ENCODE measurements at places on chromosomes 7 and 10.

GRCh38 chr10:68655620-68656126, 65.4 kb upstream of the CCAR1 start:
- no peak for DNase-seq

GRCh38 chr7:79376299-79377025, 77.0 kb downstream of the MAGI2 start:
- DNase-seq, result no peak

- DNase-seq, result no peak
Measured at GRCh38 chr7:1714583-1715330, 44.7 kb downstream of the ELFN1 start.

DNA sequence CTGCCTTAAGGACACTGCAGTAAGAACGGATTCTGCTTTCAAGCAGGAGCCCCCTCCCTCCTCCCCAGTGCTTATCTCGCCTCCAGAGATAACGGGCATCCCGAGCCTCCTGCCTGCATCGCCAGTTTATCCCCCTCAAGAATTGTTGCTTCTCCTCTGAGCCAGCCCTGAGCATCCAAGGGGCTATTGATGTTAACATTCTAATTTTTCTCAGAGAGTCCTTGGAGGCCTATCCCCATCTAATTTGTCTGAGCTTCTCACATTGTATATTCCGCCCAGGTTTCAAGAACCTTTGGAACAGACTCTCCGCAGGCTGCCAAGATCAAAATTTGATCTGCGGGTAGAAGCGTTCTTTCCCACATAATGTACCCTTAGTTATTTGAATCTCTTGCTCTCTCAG, 180.0 kb downstream of the GFRA1 start:
- DNase-seq, result no peak

DNA sequence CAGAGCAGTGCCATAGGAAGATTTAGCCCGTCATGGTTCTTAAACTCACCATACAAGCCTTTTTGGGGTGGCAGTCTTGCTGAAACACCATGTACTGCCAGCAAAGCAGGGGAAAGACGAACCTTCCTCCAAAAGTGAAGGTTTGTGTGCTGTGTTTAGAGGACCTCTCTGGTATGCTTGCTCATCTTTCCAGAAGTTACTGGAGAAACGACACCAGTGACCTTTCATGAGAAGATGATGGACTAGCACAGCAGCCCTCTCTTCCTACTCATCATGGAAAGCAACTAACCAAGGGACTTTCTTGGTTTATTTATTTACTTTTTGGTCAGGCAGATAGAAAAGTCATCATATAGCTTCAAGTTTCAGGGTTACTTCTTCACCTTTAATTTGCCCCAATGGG, 247.4 kb downstream of the PTEN start:
- no peak for DNase-seq

DNA sequence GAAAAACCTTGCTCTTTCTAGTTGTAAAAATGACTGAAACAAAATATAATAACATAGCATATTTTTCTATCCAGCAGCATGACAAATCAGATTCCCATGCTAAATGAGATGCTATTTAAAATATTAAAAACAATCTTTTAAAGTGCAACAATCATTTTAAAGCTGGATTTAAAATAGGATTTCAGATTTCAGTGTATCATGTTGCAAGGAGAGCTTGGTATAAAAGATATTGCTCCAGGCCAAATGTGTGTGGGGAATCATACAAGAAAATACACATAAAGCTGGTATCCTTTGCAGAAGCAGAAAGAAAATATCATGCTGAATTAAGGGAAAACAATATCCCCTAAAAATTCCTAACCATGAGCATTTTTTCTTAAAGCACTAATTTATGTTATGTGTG, 42.2 kb downstream of the SLC13A1 start:
- no peak for DNase-seq

GRCh38 chr7:150787321-150788281, 12.6 kb downstream of the TMEM176B start:
- no peak for DNase-seq

- no peak for DNase-seq
Measured at GRCh38 chr10:9895453-9895852, 1122.2 kb upstream of the CELF2 start.

DNA sequence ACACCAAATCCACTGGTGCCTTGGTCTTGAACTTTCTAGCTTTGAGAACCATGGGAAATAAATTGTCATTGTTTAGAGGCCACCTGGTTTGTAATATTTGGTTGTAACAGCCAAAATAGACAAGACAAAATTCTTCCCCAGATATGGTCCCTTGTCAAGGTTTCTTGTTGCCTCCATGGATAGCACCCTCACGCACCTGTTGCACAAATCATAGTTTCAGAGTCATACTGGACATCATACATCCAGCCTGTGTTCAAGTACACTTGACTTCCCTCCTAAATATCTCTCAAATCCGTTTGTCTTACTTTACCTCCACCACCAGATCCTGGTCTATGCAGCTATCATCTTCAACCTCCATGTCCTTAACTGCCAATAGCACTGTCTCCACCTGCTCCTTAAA, 256.7 kb upstream of the IGFBP3 start:
- DNase-seq, result no peak

DNA sequence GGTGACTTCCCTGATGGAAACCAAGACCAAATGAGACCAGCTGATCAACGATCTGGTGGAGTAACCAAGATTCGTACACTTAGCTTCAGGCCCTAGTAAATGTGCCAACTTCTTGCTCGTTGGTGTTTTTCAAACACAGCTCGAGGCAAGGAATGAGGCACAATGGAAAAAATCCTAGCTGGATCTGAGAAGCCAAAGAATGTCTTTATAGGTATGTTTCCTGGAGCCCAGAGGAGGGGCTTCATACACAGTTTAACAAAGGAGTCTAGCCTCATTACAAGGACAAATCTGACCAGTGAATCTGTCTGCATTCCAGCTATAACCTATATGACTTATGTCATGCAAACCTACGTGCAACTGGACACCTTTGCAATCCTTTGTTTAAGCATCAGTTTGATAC, 3.7 kb downstream of the COL17A1 start:
- no peak for DNase-seq

DNA sequence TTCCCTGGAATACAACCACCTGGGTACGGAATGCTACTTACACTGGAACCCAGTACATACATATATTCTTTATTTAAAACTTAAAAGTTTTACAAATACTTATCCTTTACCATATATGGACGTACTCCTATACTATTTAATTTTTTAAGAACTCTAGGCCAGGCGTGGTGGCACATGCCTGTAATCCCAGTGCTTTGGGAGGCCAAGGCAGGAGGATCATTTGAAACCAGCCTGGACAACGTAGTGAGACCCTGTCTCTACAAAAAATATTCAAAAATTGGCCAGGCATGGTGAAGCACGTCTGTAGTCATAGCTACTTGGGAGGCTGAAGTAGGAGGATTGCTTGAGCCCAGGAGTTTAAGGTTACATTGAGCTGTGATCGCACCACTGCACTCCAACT, 2.0 kb downstream of the RBM28 start:
- no peak for DNase-seq

DNA sequence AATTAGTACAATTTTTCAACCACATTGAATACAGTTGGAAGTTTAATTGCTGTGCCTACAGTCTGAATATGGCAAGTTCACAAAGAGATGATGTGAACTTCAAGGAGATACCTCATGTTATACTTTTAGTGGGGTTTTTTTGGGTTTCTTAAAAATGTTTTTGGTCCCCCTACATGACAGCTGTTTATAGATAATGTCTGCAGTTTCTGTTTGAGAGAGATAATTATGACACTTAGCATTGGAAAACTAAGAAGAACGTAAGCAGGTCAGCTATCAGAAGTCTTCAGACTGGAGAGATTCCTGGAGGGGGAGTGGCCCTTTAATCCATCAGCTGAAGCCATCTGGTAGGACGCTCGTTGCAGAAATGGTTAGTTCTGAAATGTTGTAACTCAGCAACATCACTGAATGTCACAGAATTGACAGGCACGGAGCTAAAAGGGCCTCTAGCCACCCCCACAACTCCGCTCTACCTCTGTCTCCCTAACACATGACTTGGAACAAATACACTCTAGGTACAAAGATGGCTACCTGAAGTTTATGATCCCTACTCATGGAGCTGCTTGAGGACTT, 29.0 kb downstream of the TIMM23 start:
- no peak for DNase-seq

DNA sequence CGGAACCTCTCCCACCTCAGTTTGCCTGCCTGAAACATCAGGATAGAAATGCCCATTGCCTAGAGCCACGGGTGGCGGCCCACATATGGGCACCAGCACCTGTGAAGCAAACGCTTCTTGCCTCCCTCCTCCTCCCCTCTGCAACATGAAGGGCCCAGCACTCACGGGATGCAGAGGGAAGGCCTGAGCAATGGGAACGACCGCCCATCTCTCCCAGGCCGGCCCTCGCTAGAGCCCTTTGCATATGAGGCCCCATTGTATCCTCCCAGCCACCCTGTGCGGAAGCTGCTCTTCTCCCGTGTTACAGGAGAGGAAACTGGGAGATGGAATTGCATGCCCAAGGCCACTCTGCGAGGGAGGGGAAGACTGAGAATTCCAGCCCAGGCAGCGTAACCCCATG, 88.2 kb downstream of the RGS10 start:
- no peak for DNase-seq

DNA sequence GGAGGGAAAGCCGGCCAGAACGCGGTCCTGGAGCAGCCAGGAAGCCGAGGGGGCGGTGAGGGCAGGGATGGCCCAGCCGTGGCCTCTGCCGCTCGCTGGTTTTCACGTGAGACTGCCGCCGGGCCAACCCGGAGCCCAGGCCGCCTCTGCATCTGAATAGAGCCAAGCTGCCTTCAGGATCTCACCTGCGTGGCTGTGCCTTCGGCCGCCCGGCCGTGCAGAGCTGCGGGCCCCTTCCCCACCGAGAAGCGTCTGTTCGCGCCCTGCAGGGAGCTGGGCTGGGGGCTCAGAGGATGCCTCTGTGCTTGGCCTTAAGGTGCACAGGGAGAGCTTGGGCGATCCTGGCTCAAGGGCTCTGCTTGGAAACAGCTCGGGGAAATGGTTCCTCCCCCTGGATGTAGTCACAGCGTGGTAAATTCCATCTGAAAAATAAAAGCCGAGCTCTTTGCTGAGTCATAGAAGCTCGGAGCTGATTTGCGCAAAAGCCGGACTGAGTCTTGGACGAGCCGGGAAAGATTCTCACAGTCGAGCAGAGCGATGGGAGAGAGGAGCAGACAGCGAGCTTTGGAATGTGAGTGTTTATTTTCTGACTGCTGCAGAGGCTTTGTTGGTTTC, at the start of gene JAKMIP3:
Gene JAKMIP3 (plus strand): TSS at position 456 of the 615 bp plus-strand sequence. CDS start 38,863 bp downstream, outside the sequence.
- DNase-seq, result no peak

DNA sequence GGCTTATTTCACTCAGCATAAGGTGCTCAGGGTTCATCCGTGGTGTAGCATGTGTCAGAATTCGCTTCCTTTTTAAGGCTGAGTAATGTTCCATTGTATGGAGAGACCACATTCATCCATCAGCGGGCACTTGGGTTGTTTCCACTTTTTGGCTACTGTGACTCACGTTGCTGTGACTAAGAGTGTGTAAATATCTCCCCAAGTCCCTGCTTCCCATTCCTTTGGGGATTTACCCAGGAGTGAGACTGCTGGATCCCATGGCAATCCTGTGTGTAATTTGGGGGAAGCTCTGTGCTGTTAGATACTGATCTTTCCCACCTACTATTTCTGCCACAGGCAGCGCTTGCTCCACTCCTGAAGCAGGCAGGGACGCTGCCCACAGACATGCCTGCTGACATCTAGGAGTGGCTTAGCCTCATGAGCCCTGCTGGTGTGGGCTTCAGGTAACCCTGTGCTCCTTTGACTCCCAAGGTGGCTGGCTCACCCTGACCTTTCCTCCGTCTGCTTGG, 346.0 kb downstream of the FRMD4A start:
- DNase-seq, result no peak

GRCh38 chr7:107486041-107486440, 16.2 kb downstream of the GPR22 start:
- no peak for DNase-seq

GRCh38 chr7:151595702-151596350, 76.1 kb upstream of the RHEB start:
- DNase-seq, result no peak

DNA sequence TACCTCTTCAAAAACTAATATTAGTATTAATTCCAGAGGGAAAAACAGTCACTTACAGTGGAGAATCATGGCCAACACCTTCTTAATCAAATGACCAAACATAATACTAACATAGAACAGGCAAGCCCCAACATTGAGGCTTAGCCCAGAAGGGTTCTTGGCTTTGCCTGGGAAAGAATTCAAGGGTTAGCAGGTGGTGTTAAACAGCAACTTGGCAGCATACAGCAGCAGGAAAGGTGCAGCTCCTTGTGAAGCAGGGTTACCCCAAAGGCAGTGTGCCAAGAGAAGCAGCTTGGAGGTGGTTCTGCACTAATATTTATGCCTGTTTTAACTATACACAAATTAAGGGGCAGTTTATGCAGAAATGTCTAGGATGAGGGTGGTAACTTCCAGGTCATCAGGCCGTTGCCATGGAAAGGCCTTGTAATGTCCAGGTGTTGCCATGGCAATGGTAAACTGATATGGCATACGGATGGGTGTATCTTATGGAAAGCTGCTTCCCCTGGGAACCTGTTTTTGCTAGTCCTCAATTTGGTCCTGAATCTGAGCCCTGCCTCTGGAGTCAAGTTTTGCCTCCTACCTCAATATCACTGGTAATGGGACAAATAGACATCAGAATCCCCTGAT, 27.2 kb upstream of the BEND7 start:
- DNase-seq, result no peak

GRCh38 chr10:18254086-18254485, 113.9 kb downstream of the CACNB2 start:
- no peak for DNase-seq

DNA sequence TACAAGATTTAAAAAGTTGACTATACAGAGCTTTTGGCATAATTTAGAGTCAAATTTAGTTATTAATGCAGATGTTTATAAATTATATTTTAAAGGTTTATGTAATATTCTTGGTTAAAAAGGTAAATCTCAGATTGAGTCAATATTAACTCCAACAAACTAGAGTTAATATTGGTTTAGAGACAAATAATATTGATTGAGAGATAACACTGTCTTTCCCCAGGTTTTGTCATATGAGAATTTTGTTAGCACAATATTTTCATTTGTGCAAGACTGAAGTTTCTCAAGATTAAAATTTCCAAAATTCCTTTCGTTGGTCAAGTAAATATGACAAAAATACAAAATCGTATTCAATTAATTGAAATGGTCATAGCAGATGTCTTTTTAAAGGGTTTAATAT, 12.9 kb upstream of the AKR1D1 start:
- DNase-seq, result no peak

- no peak for DNase-seq
Measured at GRCh38 chr10:44926751-44927351, 15.7 kb downstream of the TMEM72 start.

GRCh38 chr10:21634599-21635365, 100.8 kb downstream of the MLLT10 start:
- no peak for DNase-seq
